NCI-H2081 treated with DMSO at 0.1 percent for 48 hours (cell line): ENCODE measurements at places on chromosomes 7 and 10.

GRCh38 chr10:96211764-96212163 is 59.6 kb downstream of the BLNK start:
- no peak for DNase-seq

DNA sequence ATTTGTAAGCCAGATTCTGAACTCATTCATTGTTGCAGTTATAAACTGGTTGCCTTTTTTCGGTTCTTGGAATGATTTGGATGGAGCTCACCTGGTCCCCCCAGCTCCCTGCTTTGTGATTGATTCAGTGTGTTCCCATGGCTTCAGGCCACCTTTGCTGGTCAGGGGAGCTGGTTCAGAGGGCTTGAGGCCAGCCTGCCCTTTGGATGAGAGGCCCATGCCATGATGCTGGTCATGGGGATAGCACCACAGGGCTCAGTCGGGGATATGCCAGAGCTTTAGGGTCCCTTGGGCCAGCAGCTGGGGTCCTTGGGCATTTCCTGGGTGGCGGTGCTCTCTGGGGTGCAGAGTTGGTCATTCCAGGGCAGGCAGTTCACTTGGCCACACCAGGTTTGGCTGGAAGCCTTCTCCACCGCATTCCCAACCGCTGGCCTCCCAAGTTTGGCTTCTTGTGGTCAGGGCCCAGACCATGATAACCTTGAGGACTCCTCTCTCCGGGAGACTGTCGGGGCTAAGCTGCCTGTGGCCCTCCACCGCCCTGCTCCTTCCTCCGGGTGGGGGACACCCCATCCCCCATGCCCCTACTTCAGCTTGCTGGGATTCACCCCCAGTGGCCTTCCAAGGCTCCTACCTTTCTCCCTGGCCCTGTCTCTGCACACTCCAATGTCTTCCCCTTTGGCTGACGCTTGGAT is 65.1 kb downstream of the MGMT start:
- DNase-seq = no peak

GRCh38 chr7:96728139-96728538 is 18.5 kb upstream of the SEM1 start:
- DNase-seq = no peak

GRCh38 chr10:102422545-102423129 is 2.0 kb downstream of the FBXL15 start:
- DNase-seq = no peak

- DNase-seq = no peak
These were observed 6.6 kb downstream of the RASGEF1A start for GRCh38 chr10:43260117-43260761.

DNA sequence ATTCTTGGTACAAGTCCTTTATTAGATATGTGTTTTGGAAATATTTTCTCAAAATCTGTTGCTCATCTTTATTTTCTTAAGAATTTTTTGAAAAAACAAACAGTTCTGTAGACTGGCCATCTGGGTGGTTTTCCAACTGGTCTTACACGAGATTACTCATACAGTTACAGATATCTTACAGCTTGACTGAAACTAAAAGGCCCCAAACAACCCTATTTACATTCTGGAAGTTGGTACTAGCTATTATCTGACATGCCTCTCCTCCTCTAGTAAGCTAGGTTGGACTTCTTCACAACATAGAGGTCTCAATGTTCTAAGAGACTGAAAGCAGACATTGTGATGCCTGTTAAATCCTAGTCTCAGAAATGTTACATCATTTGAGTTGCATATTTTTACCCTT is 52.0 kb downstream of the ZNF22 start:
- DNase-seq = no peak

- no peak for DNase-seq
These were observed 27.7 kb downstream of the DNAJC9 start for GRCh38 chr10:73219384-73219783.

- no peak for DNase-seq
These were observed 68.6 kb upstream of the SEM1 start for GRCh38 chr7:96778263-96778662.

DNA sequence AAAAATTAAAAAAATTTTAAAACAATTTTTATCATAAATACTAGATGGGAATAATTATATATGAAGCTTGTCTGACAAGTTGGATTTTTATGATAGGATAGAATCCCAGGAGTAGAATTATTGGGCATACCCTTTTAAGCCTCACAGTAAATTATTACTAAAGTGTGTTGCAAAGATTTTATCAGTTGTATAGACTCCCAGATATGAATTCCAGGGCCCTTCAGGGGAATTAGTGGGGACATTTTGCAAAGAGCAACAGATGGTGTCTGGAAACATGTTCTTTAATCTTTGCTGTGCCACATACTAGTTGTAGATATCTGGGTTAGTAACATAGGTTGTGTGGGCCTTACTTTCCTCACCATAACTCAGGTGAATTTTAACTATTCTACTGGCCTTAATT is 28.7 kb downstream of the ZEB1 start:
- DNase-seq = no peak

DNA sequence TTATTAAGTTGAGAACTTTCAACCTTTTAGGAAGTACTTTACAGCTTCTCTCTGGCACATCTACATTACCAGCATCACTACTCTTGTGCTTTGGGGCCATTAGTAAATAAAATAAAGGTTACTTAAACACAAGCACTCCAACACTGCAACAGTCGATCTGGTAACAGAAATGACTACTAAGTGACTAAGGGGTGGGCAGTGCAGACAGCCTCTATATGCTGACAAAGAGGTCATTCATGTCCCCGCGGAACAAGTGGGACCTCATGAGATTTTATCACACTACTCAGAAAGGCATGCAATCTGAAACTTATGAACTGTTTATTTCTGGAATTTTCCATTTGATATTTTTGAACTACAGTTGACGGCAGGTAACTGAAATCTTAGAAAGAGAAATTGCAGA is 111.3 kb upstream of the DNAJB12 start:
- DNase-seq = no peak
